Transverse colon (tissue), 4 donors: ENCODE measurements at places on chromosomes 6 and 20. TPM values are rescaled to one million over a fixed set of nuclear protein-coding genes. Genes with fewer than 3 reads are reported as not detected.

The SPTLC3 gene
- total RNA-seq: 9.7 TPM

GRCh38 chr6:38131527-38131965 is 312.0 kb downstream of the ZFAND3 start:
- no peak for DNase-seq

DNA sequence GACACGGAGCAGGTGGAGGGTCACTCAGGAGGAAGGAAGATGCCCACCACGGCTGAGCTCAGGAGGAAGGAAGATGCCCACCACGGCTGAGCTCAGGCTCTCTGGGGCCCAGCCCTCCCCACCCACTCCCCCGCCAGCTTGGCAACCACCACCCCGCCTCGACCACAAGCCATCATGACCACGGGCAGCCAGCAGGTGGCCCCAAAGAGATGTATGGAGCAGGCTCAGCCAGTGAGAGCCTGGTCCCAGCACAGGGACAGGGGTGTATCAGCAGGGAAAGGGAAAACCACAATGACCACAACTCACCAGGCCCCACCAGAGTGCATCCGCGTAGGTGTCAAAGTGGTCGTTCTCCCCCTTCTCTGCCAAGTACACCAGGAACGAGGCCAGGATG is 30.4 kb downstream of the KCNQ2 start:
- DNase-seq: peak; percentile 51

GRCh38 chr6:62980724-62981123 is 230.5 kb upstream of the FKBP1C start:
- DNase-seq: no peak

The MGME1 gene
- total RNA-seq: 18.8 TPM

DNA sequence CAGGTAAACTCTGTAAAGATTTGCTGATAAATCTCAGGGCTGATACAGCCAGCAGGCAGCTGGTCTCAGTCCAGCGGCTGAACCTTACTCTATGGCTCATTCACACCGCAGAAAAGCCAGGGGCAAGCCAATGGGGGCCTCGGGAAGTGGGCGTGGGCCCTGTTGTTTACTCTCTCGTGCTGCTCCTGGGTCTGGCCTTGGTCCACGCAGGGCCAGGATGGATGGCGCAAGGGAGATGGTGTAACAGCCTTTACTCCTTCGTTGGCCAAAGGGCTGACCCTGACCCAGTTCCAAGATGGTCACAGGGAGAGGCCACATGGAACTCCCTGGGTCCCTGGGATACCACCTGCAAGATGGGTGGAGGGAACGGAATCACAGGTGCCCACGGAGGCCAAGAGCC is 16.2 kb downstream of the KCNK17 start:
- DNase-seq: no peak

DNA sequence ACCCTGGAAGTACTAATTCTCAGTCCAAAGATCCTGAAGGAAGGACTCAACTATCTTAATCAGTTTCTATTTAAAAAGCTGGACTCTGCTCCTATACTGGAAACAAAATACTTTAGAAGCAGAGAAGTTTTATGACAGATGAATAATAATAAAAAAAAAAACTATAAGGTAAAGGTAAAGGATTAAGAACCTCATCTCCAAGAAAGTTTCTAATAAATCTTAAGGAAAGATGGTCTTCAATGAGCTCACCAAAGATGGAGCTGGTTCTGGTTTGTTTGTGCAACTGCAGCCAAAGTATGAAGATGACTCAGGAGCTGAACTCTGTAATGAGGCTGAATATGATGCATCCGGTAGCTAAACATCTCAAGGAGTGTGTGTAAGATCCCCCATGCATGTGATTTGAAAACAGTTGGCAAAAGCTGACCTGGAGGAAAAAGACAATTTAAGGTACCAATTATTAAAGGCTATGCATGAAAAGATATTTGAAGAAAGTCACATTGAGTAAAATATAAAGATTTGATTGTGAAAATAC is 25.2 kb downstream of the MED23 start:
- DNase-seq: no peak

The SLA2 gene
- 0.48 TPM for total RNA-seq

The ACSS2 gene
- 257 TPM for total RNA-seq

The LGSN gene
- total RNA-seq: 0.32 TPM

GRCh38 chr6:152463164-152463563 is 174.0 kb downstream of the SYNE1 start:
- DNase-seq: no peak

DNA sequence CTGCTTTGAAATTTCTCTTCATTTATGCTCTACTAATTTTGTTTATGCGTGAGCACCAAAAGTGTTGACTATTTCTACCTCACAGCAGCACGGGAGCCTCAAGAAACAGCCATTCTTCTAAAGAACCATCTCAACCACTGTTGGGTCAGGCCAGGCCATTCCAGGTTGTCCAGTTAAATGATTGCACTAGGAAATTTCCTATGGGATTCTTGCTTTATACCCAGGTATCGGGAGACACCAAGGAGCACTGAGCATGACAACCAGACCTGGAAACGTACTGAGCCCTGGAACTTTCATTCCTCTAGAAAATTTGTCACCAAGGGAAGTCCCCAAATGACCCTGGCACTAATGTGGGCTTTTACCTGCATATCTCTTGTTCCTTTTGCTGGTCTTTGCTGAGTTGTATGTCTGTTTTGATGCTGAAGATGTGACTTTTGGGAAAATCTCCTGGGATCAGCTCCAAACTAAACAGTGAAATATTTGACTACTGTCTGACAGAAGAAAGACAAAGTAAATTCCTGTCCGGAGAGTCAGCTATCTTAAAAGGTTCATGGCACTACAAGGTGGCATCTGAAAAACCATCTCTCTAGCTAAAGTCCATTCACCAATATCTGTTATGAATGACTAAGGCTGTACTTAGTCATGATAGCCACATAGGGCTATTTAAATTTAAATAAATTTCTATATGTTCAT is 70.5 kb downstream of the SNAP25 start:
- DNase-seq: no peak

DNA sequence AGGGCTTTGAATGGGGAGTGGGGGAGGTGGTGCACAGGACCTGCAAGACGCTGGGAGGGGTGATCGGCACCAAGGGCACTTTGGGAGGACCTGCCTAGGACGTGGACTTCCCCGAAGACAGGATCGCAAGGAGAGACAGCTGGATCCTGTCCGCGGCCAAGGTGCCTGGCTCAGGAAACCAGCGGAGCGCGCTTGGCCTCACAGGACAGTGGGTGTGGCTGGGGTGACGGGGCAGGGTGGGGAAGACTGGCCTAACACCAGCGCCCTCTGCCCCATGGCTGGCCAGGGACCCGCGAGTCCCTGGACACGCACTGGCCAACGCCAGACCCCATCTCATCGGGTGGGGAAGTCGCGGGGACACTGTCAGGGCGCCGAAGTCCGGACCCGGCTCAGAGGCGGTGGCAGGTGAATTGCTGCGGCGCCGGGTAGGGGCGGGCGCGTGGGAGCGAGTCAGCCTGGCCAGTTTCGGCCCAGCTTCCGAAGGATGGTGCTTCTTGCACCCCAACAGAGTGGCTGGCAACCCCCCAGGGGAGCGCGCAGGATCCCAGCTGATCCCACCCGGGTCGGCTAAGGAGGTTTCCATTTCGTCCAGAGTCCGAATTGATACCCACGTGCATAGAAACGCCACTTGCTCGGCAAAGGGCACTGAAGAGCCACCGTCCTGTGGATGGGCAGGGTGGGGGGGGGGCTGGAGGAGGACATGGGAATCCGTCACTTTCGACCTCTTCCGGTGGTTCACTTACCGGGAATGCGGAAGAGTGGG is 785 bp upstream of the THBD start:
- DNase-seq: no peak

The ETV7 gene
- 4.2 TPM for total RNA-seq

The SNAI1 gene
- not detected for total RNA-seq

The ATP6V1G2 gene
- total RNA-seq: not detected

GRCh38 chr6:92779746-92780145 is 639.6 kb downstream of the EPHA7 start:
- DNase-seq: no peak

The PCK1 gene
- total RNA-seq: 733 TPM

DNA sequence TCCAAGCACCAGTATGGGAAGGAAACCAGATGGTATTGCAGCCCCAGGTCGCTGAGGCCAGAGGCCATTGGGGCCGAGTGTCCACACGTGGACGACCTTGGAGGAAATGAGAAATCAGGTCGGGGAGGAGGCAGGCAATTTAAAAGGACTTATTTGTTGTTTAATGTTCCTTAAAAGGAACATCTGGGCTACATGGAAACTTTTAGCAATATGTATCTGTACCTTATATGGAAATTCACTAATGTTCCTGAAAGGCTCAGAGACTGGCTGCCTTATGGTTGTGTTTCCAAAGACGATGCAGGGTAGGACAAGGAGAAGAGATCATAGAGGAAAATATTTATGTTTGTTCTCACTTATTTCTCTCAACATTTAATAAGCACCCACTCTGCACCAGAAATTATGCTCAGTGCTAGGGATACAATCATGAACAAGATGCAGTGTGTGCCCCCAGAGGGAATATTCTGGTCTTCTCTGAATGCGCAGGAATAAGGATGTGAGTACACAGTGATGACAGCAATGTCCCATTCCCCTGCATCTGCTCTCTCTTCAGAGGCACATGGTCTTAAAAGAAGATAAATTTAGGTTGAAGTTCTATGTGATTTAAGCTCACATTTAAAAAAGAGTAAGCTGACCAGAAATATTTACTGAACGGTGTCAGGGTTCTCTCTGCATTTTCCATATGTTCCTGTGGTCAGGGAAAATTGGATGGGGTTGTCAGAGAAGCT is 3.4 kb downstream of the BNIP5 start:
- DNase-seq: no peak

DNA sequence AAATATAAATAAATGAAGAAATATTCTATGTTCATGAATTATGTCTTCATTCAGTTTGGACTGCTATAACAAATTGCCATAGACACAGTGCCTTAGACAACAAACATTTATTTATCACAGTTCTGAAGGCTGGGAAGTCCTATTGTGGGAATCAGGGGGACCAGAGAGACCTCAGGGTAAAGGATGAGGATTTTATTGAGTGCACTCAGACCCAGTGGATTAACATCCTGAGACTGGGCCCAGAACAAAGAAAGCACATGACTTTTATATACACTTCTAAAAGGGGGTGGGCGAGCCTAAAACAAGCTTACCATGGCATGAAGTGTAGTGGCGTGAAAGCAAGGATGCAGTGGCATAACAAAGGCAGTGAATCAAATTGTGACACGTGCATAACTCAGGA is 26.9 kb upstream of the CBLN4 start:
- no peak for DNase-seq

DNA sequence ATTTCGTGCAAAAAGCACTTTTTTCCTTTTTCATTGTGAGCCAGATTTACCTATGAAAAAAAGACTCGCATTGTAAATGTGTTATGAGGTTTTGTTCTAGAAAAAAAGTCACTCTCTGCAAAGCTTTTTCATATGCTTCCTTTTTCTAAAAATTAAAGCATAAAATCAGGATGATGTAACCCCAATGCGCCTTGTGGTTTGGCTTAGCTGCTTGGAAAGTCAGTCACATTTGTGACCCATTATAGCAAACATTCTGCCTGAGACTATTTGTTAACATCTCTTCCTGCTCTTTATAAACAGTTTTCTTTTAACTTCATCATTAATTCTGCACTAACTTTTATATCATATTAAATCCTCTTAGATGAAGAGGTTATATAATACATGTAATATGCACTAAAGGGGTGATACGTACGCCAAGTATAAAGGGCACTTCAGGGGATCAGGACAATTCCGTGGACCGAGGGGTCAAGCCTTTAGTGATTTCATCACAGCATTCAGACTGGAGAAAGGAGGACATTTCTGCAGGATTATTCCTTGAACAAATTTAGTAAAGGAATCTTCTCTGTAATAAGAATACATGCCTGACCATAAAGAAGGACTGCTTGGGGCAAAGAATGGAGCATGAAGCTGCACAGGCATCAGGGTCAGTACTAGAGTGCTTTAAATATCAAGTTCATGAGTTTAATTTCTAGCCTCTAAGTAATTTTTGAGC is 48.1 kb upstream of the SMLR1 start:
- DNase-seq: no peak

- DNase-seq: no peak
Observed at GRCh38 chr6:13684855-13685254, 26.8 kb downstream of the RANBP9 start.

- no peak for DNase-seq
Observed at GRCh38 chr6:104537180-104537579, 322.5 kb downstream of the HACE1 start.

DNA sequence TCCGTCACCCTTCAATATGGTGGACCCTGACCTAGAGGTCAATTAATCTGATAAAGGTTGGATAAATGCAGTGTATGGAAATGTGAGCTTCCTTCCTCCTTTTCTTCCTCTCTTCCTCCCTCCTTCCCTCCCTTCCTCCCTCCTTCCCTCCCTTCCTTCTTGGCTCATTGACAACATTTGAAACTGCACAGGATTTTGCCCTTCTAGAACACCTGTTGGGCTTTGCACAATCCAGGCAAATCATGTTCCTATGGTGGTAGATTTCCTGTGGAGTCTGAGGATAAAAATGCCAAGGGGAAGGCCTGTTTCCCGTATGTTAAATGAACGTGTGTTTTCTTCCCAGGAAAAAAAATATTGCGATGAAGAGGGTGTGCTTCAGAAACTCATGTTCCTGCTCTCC is 642.8 kb downstream of the EPM2A start:
- DNase-seq: no peak

- DNase-seq: no peak
Observed at GRCh38 chr20:8432435-8433148, 300.5 kb downstream of the PLCB1 start.

- peak; percentile 25 for DNase-seq
Observed at GRCh38 chr20:3887876-3888620, 1.1 kb upstream of the PANK2 start.

DNA sequence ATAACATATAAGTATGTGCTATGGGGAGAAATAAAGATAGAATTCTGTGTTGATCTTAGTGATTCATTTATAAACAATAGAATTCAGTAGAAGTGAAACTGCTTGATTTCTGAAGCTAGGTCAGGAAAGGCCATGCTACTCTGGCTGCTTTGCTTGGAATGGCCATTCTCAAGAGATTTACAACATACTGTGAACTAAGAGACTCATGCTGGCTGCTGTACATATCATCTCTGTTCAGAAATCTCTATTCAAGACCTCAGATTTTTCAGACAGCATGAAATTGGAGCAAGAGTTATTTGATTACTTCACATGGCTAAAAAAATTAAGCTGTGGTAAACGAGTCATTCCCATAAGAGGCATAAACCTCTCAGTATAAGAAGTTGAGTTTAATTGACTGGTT is 662.6 kb downstream of the BCKDHB start:
- DNase-seq: no peak

GRCh38 chr20:56285496-56285895 is 37.0 kb downstream of the MC3R start:
- DNase-seq: no peak

The DCDC2 gene
- 0.64 TPM for total RNA-seq

DNA sequence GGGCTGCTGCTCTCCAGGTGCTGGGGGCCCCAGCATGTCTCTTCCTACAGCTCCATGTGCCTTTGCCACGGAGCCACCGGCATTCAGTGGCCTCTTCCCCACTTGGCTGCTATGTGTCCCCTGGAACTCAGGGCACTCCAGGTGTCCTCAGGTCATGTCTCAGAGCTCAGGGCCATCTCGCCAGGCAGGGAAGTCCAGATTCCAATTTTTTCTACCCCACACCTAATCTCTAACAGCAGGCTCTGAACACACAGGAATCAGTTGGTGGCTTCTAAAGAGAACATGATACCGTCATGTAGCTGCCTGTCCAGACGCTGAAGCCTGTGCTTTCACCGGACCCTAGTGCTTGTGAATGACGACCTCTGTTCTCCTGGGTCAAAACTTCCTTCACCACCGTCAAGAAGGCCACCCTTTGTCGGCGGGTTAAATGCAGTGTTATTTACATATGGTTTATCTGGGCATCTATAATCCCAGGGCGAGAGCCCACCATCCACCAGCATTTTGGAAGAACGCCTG is 4.2 kb upstream of the SLCO4A1 start:
- DNase-seq: no peak

- no peak for DNase-seq
Observed at GRCh38 chr6:106446287-106446885, 85.9 kb downstream of the CRYBG1 start.
